ENCODE measurements at places on chromosomes 6 and 20.

DNA sequence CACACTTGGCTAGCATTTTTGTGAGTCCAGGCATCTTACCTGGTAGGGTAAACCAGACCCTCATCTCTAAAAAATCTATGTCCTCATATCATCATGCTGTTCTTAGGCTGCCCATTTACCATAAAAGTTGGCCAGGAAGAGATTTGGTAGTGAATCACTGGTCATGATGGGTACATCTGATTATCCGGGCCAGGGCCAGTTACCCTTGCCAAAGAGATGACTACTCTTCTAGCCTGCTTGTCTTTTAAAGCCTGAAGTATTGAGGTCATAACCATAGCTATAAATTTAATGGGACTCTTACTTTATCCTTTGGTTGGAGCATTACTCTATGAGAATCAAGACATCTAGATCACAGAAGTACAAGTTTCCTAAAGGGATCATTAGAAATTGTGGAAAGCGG is 276.8 kb downstream of the TENT5A start:
- DNase-seq: no peak

- peak; percentile 78 for DNase-seq
Measured at GRCh38 chr6:30344868-30345671, at the start of gene RPP21. Gene RPP21, plus strand, starts transcription at chr6:30345156. Its CDS starts 16 bp downstream, at chr6:30345172.

GRCh38 chr20:32986331-32986966 is 17.8 kb downstream of the SUN5 start:
- DNase-seq: no peak

- no peak for DNase-seq
Measured at GRCh38 chr6:153644000-153644399, 395.0 kb upstream of the OPRM1 start.

- DNase-seq: no peak
Measured at GRCh38 chr6:166776571-166776970, 149.5 kb upstream of the RPS6KA2 start.

GRCh38 chr6:111427341-111428116 is 55.5 kb downstream of the REV3L start:
- no peak for DNase-seq

GRCh38 chr20:3350422-3350821 is 57.0 kb downstream of the DNAAF9 start:
- no peak for DNase-seq

DNA sequence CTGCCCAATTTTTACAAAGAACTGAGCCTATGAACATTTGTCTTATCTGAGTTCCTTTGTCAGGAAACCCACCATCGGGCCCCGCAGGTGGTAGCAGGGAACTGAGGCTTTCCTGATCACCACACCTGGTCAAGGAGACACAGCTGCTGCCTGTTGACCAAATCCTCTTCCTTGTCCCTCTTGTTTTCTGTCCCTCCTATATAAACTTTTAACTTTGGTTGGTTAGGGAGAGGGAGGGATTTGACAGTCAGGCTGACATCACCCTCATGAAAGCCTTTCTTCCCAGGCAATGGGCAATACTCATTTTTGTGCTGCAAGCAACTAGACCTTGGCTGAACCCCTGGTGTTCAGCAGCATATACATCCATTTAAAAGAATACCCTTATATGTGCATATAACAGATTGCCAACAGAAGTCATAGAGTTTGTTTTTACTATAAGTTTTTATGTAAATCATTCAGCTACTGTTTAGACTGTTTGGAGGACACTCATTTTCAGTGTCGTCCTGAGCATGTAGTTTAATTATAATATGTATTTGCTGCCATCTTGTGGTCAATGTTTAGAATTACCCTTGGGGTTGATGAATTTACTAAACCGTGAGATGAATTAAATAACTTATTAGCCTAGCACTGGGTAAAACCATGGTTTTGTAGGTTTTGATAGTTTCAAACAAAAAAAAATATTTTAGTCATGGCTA is 17.0 kb downstream of the CRISP1 start:
- no peak for DNase-seq

DNA sequence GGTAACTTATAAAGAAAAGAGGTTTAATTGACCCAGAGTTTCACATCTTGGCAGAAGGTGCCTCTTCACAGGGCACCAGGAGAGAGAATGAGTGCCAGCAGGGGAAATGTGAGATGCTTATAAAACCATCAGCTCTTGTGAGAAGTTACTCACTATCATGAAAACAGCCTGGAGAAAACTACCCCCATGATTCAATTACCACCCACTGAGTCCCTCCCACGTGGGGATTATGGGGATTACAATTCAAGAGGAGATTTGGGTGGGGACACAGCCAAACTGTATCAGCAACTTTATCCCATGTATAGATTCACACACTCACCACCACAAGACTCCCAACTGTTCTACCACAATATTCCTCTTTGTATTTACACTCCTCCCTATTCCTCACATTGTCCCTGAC is 10.6 kb downstream of the PDSS2 start:
- no peak for DNase-seq

GRCh38 chr20:58763076-58763475 is 70.5 kb downstream of the NPEPL1 start:
- no peak for DNase-seq

GRCh38 chr6:137264311-137265075 is 45.3 kb upstream of the IFNGR1 start:
- no peak for DNase-seq

GRCh38 chr20:52047811-52048764 is 143.5 kb downstream of the ZFP64 start:
- no peak for DNase-seq

DNA sequence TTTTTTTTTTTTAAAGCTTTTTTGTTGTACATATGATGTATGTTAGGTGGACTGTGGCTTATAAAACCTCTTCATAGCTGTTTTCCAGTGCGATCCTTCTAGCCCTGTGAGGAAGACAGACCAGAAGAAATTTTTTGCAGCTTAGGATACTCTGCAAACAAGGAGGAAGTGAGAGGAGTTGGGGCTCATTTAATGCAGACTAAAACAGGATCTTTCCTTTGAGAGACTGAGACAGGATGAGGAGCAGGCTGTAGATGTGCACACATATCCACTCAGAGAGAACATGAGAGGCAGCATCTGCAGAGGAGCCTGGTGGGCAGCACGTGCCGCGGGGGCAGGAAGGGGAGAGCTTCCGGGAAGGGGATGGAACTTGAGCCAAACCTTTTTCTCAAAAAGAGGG is 45.7 kb downstream of the PPARD start:
- DNase-seq: no peak

DNA sequence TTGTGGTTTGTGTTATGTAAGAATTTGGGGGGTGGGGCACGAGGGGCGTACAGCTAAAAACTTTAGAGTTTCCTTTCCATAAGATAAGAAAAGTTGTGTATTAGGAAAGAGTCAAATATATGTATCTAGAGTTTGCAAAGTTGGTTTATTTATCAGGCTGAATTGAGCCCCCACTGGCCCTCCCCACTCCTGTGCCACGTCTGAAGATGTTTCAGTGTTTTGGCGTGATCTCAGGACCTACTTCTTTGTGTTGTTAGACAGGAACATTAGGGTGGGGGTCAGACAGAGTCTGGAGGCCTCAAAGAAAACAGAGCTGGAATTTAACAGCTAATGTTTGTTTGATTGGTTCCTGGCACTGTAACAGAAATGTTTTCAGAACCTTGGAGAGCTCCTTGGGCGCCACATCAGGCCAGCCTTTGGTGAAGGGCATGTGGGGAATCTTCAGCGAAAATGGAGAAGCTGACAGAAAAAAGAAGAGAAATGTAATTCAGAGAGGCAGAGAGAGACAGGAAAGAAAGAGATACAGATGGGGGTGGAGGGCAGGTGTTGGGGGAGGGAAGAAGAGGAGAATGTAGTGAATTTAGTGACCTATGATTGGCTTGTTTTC is 674 bp downstream of the NRSN1 start:
- no peak for DNase-seq

- DNase-seq: no peak
Measured at GRCh38 chr6:11163932-11164331, 52.4 kb upstream of the ERVFRD-1 start.

DNA sequence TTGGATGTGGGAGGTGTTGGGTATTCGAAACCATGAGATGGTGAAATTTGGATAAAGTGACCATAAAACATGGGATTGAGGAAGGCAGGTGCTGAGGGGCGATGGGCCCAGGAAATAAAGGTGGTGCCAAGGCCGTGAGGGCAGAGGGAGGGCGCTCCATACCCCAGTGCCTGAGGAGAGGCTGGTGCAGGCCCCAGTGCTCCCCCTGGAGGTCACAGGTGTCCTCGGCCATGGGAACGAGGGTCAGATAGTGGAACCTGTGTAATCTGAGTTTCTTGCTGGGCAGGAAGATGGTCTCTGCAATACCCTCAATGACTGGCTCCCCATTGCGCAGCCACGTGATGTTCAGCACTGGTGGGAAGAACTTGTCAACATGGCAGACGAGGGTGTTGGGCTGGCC is 16.2 kb downstream of the HLA-DPB1 start:
- peak; percentile 30 for DNase-seq

GRCh38 chr6:40256831-40257230 is 322.6 kb upstream of the MOCS1 start:
- no peak for DNase-seq

DNA sequence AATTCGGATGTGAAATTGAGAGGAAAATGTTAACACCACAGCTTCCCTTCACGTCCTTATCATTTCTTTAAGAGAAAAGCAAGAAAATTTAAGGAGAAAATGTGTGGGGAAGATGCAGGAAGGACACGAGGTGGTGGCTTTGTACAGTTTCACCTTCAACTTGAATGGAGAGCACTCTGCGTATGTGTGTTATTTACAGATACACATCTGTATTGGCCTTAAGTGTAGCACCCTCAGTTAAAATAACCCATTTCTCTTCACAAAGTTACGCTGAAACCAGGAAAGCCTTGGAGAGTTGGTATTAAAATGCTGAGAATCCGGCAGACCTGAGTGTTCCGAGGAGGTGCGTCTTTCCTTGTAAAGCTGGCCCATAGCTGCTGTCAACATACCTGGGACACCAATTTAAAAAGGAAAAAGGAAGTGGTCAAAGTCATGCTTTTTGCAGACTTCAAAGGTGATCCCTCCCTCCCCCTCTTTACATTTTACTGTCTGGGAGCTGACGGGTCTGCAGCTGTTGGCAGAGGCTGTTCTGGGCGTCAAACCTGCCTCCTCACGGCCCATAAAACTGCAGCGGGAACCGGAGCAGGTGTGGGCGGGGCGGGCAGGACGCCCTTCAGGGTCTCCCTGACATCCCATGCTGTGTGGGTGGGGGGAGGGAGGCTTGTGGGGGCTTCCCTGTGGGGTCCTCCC is 61.3 kb upstream of the TBXT start:
- no peak for DNase-seq

- no peak for DNase-seq
Measured at GRCh38 chr20:9015984-9016324, 52.9 kb upstream of the PLCB4 start.

GRCh38 chr20:34407962-34408474 is 44.9 kb downstream of the ITCH start:
- no peak for DNase-seq

GRCh38 chr20:10652660-10653261 is 21.0 kb downstream of the JAG1 start:
- DNase-seq: no peak

DNA sequence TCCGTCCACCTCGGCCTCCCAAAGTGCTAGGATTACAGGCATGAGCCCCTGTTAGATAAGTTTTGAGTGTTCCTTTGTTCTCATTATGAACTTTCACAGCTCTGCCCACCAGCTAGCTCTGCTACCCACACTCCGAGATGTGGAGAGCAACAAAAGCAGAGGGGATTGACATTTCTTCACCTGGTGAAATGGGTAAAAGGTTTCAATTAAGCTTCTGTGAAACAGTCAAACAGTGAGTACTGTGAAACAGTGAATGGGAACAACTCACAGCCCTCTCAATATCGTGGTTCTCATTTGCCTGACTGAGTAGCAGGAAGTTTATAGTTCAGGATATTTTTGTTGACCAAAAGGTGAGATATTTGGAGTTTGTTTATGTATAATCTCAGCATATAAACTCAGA is 412.8 kb downstream of the CD83 start:
- DNase-seq: no peak

- DNase-seq: no peak
Measured at GRCh38 chr6:11903645-11904044, 108.5 kb upstream of the HIVEP1 start.

DNA sequence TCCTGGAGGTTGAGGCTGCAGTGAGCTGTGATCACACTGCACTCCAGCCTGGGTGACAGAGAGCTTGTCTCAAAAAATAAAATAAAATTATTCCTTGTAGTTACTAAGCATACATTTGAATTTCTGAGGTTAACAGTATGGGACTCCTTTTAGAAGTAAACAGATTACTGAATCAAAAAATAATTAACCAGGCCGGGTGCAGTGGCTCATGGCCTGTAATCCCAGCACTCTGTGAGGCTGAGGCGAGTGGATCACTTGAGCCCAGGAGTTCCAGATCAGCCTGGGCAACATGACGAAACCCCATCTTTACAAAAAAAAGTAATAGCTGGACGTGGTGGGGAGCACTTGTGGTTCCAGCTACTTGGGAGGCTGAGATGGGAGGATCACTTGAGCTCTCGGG is 22.1 kb upstream of the EEF1A1 start:
- no peak for DNase-seq

DNA sequence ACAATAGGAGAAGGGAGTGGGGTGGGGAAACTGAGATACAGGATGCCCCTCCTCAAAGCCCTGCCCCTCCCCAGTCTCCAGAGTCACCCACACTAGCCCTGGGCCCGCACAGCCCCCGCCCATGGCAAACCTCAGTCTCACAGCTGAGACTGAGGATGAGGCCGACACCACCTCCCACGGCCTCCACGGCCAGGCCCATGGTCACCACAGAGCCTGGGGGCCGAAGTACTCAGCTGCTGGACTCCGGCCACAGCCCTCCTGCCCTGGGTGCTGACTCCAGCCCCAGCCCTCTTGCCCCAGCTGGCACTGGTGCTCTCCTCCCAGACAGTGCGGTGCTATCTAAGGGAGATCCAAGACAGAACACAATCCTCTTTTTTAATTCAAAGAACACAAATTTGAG is 176.1 kb downstream of the TTLL2 start:
- DNase-seq: no peak

GRCh38 chr20:47406849-47407682 is 50.6 kb upstream of the ZMYND8 start:
- no peak for DNase-seq

All from effector memory CD4-positive, alpha-beta T cell (primary cell).